ENCODE measurements at places on chromosomes 7 and 10.

DNA sequence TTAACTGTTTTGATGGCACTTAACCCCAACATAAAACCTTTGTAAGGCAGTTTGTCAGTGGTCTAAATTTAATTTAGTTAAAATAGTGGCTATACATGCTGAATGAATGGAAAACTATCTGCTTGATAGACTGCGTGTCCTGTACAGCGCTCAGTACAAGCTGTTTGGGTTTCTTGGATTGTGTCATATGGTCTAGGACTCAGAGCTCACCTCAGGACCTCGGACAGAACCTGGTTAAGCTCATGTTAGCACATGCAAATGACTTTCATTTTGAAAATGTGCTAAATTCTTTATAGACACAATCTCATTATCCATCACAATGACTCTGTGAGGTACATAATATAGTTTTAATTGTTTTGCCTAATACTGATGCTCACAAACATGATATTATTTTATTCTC, 55.7 kb upstream of the RELN start:
- no peak for DNase-seq

GRCh38 chr7:130142654-130143333, 62.4 kb downstream of the TMEM209 start:
- no peak for DNase-seq

DNA sequence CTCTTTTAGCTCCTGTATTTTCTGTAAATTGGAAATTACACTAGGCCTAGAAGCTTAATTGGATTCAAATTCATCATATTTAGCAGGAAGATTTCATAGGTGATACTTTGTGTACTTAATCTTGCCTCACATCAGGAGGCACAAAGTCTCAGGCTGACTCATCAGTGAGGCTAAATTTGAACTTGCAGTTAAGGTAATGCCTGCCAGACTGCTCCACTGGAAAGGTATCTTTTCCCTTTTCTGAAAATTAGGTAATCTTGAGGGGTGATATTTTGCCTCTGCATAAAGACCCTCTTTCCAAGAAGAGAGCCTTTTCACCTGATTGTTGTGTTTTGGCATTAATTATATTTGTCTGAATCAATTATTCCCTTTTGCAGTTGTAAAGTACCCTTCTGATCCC, 14.6 kb downstream of the PPIA start:
- no peak for DNase-seq

- no peak for DNase-seq
These were observed 44.7 kb downstream of the RBM17 start for GRCh38 chr10:6133331-6134098.

DNA sequence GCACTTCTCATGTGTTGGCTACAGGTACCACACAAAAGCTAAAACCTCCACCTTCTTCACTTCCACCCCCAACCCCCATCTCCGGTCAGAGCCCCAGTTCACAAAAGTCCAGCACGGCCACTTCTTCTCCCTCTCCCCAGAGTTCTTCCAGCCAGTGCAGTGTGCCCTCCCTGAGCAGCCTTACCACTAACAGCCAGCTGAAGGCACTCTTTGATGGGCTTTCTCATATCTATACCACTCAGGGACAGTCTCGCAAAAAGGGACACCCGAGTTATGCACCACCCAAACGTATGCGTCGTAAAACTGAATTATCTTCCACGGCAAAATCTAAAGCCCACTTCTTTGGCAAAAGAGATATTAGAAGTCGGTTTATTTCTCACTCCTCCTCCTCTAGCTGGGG, 135.7 kb upstream of the SAMD8 start:
- no peak for DNase-seq

GRCh38 chr7:65269150-65269856, 104.4 kb upstream of the ZNF92 start:
- peak; percentile 94 for DNase-seq

GRCh38 chr7:33072471-33072870, 9.9 kb upstream of the NT5C3A start:
- no peak for DNase-seq

DNA sequence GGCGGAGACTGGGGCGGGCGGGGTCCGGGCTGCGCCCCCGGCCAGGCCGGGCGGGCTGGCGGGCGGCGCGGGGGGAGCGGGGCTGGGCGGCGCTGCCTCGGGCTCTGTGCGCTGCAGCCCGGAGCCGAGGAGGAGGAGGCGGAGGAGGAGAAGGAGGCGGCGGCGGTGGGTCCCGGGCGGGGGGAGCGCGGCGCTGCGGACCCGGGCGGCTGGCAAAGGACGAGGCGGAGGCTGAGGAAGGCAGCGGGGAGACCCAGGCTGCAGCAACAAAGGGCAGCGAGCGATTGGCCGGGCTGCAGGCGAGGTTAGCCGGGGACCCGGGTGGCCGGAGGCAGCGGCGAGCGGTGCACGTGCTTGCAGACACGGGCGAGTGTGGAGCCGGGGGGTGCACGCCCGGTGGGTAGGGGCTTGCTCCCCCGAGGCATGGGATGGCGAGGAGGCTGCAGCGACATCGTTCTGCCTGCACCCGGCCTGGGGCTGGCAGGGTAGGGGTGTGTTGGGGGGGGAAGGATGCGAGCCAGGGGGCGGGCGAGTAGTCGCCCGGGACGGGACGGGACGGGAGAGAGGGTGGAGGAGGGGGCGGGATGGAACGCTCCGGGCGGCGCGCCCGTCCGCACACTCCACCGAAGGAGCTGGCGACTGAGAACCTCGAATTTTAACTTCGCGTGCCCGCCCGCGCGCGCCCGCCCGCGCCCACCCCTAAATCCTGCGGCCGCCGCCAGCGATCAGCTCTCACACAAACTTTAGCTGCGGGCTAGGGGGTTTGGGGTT, 844 bp upstream of the KAT6B start:
- DNase-seq: no peak

DNA sequence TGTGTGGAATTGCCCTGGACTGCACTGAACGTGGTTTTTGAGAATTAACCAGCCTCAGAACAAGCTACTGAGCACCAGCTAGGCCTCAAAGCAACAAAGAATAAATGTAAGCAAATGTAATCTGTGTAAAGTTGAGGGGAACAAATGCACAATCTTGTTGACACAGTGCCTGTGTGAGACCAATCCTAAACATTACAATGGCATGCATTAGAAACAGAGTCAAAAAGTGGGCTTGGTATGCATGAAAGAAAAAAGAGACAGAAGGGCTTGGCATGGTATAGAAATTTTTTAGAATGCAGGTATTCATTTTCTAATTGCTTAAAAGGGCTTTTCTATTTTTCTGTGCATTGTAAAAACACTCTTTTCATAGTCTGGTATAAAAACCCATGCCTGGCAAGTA, 224.3 kb downstream of the POU6F2 start:
- DNase-seq: no peak

- DNase-seq: no peak
These were observed 34.4 kb downstream of the HSPA12A start for GRCh38 chr10:116707981-116708380.

- DNase-seq: no peak
These were observed 113.1 kb downstream of the PTPRN2 start for GRCh38 chr7:158474488-158474887.

DNA sequence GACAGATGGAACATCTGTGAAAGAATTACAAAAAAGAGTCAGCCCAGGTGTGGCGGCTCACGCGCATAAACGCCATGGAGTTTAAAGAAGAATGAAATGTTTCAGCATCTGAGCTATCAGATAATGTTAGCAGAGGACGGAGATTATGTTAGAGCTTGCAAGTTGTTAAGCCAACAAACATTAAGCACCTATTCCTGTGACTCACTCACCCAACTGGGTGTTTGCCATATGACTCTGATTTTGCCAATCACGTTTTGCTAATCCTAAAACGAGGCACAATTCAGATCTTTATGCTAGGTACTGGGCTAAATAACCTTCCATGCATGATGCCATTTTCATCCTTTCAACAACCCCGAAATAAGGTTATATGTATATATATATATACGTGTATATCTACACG, 29.0 kb upstream of the CCNY start:
- DNase-seq: no peak

DNA sequence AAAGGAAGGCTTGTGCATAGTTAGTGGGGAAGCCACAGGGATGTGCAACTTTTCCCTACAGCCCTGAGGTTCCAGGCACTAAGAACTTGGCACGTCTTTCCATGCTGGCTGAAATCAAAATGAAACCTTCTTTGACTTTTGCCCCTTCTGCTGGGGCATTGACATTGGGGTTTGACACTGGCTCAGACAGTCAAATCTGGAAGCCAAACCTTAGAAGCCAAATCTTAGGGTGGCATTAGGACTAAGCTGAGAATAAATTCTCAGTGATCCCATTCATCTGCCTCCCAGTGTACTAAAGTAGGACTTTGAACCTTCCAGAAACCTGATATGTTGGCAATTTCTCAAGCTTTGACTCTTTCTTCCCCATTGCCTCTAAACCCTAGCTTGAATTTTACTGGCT, 31.3 kb upstream of the INSYN2A start:
- no peak for DNase-seq

DNA sequence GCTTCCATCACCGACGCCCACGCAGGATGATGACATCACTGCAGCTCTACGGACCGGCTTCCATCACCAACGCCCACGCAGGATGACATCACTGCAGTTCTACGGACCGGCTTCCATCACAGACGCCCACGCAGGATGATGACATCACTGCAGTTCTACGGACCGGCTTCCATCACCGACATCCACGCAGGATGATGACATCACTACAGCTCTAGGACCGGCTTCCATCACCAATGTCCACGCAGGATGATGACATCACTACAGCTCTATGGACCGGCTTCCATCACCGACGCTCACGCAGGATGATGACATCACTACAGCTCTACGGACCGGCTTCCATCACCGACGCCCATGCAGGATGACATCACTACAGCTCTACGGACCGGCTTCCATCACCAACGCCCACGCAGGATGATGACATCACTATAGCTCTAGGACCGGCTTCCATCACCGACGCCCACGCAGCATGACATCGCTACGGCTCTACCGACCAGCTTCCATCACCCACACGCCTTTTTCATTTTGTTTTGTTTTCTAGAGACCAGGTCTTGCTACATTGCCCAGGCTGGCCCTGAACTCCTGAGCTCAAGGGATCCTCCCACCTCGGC, 29.5 kb downstream of the GPER1 start:
- DNase-seq: no peak

DNA sequence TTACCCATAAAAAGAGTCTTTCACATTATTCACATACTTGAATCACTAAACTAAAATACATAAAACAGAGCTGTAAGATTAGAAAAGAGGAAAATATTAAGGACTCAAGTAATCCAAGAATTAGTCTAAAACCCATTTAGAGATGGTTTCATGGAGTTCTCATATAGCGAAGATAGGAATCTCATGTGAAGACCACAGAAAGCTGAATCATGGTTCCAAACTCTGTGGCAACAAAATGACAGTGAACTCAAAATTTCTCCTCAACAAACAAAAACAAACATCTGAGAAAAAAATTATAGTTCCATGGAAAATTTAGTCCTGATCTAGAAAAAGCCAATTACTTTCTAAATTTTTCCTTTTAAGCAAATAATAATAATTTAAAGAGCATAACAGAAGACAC, 34.6 kb downstream of the BAZ1B start:
- DNase-seq: no peak

Data from OCI-LY7 (cell line).